ENCODE measurements at places on chromosomes 13 and 19.

DNA sequence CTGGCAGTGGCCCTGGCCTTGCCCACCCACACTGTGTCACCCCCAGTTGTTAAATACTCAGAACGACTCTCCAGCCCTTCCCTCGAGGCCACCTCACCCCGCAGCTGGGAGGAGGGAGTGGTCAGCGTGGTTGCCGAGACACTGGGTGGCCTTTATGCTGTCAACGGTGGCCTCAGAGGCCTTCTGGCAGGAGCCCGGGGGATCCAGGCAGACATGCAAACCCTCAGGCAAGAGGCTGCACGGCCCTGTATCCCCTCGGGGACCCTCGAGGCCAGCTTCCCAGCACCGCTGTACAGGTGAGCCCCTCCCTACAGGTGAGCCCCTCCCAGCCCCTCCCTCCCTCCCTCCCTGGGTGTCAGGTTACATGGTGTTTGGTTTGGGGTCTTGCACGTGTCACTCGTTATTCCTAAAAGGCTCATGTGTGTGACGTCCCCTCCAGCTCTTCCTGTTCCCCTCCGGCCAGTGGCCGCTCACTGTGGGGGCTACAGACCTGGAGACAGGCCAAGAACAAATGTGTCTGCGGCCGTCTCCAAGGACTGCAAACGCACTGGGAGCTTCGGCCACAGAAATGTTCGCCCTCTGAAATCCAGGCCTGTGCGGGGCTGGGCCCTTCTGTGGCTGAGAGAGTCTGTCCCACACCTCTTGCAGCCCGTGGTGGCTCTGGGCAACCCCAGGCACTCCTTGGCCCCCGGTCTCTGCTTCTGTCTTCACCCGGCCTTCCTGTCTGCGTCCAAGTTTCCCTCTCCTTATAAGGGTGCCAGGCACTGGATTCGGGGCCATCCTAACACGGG is at the start of gene TEKTIP1:
Gene TEKTIP1, plus strand, starts transcription at position 210 of the 791 bp plus-strand sequence. Its CDS starts 4 bp downstream, at position 214.
- no peak for DNase-seq

DNA sequence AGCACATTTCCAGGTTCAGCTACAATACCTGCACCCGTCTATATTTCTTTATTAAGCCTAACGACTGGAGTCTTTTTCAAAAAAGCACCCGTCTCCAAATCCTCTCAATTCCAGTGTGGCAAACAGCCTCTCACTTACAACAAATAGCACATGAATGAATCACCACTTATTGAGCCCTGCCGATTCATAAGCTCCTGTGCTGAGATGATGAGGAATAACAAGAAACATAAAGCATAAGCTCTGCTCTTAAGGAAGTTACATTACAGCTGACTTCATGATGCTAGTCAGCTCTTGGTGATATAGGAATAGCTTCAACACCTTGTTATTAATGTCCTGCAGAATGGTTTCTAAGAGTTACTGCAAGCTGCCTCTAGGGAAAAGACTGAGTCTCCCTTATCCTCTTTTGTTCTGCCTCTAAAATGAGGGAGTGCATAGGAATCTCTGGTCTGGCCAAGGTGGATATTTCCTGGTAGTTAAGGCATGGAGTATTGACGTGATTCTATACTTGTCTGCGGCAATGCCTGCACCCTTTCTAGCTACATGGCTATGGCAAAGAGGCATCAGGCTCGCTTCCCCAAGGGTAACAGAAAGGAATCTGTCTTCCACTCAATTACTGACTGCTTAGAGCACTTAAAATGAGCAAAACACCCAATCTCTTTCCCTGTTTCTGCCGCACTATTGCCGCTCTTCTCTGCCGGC is 195.7 kb downstream of the KLF12 start:
- no peak for DNase-seq

GRCh38 chr13:63011996-63012395 is 1596.3 kb upstream of the PCDH20 start:
- DNase-seq, result no peak

DNA sequence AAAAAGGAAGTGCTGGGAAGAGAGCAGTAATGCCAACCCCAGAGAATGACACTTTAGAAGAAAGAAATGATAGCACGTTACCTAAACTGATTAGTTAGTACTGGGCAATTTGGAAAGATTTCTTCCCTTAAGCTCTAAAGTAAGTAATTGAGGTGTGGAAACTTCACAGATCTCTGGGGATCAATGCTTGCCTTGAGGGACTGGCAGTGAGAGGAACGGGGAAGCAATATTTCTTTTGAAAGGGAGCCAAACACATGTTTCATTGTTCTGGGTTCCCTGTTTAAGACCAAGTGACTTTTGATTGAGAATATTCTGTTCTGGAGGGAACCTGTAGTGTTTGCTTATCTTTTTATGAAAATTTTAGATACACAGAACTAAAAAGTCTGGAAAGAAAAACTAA is 190.5 kb downstream of the NDFIP2 start:
- DNase-seq, result no peak

DNA sequence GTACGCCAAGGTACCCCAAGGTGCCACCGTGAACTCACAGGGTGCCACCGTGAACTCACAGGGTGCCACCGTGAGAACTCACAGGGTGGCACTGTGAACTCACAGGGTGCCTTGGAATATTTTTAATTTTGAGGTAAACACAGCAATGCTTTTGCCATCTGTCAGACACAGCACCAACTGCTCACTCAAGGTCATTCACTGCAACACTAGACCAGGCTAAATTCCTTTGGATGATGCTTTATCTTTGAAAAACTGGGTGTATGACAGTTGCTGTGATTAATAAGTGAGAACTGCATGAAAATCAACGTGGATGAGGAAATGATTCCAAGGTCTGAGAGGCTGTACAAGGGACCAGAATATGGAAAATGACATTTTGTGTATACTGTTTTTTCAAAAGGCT is 18.9 kb downstream of the SAFB2 start:
- no peak for DNase-seq

- no peak for DNase-seq
Observed at GRCh38 chr13:98842858-98843481, 90.5 kb upstream of the SLC15A1 start.

DNA sequence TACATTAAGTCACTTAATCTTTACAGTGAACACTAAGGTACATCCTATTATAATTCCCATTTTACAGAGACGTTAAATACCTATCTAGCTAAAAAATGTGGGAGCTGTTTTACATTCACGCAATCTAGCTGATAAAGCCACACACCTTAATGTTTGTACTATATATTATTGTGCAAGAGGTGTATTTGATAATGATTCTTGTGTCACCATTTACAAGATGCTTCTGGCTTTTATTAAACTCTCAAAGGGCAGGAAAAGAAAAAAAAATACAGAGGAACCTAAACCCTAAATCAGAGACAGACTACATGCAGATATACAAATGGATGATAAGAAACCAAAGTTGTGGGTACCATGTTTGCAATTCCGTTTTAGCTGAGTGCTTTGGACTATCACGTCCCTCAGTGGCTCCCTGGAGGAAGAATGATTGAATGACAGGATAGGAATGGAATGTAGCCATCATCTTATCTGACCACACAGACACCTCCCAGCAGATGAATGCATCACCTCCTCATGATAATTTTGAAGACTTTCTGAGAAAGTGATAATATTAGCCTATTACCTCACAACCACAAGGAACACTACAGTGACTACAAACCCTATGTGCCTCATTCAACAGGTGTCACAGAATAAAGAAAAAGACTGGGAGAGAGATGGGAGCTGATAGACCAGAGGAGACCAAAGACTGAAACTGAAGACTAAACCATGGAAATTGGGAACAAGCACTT is 230.5 kb upstream of the SERP2 start:
- no peak for DNase-seq

GRCh38 chr13:109883181-109884180 is 97.1 kb upstream of the IRS2 start:
- no peak for DNase-seq
